ENCODE measurements at places on chromosomes 13 and 19.

- DNase-seq, result no peak
Observed at GRCh38 chr19:42242069-42242511, 312 bp downstream of the GSK3A start.

DNA sequence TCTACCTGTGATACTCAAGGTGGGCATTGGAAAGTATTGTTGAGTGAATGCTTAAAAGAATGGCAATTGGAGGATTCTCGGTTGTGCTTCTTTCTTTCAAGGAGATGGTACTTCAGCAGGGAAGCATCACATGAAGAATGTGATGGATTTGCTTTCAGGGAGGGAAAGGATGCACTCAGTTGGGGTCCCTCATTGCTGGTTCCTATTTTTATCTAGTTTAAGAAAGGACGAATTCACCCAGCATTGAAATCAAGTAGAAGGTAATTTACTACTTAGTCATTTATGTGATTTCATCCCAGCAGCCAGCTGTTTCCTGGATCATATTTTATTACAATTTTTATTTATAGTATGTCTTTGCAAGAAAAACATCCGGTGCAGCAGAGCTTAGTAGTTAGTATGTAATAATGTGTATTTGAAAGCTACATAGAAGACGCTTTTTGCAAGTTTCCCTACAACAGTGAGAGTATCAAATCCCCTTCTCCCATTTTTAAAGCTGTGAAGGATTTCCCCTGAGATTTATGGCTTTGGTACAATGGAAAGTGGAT, 417.9 kb downstream of the GPC5 start:
- no peak for DNase-seq

DNA sequence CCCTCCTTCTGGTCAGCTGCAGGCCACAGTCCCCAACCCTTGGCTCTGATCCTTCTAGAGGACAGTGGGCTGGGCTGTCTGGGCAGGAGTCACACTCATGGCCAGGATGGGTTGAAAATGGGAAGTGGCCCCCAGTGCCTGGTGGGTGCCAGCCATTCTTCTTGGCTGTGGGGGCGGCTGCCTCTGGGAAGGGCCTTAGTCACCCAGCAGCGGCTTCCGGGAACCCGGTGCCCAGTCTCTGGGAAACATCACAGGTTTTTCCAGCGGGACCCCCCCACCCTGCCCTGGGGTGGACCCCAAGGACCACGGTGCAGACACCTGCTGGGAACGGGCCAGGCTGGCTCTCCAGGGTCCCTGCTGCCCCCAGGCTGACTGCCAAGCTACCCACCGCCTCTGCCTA, 27.3 kb upstream of the SLC7A10 start:
- no peak for DNase-seq

- no peak for DNase-seq
Observed at GRCh38 chr19:15464394-15465385, at the start of gene RASAL3. Gene RASAL3, minus strand, starts transcription at chr19:15464544. Its CDS starts 186 bp downstream, at chr19:15464358.

- DNase-seq, result peak; percentile 24
Observed at GRCh38 chr19:1657746-1658145, 5.3 kb upstream of the TCF3 start.

GRCh38 chr13:99363949-99364348, 56.8 kb upstream of the GPR183 start:
- DNase-seq, result no peak

DNA sequence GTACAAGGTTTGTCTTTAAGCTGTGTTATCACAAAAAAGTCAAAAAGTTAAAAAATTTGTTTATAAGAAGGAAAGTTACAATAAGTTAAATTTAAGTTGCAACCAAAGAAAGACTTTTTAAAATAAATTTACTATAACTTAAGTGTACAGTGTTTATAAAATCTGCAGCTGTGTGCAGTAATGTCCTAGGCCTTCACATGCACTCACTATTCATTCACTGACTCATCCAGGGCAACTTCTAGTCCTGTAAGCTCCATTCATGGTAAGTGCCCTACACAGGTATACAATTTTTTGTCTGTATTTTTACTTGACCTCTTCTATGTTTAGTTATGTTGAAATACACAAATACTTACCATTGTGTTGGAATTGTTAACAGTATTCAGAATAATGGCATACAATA, 667.9 kb upstream of the SLITRK5 start:
- DNase-seq, result no peak

DNA sequence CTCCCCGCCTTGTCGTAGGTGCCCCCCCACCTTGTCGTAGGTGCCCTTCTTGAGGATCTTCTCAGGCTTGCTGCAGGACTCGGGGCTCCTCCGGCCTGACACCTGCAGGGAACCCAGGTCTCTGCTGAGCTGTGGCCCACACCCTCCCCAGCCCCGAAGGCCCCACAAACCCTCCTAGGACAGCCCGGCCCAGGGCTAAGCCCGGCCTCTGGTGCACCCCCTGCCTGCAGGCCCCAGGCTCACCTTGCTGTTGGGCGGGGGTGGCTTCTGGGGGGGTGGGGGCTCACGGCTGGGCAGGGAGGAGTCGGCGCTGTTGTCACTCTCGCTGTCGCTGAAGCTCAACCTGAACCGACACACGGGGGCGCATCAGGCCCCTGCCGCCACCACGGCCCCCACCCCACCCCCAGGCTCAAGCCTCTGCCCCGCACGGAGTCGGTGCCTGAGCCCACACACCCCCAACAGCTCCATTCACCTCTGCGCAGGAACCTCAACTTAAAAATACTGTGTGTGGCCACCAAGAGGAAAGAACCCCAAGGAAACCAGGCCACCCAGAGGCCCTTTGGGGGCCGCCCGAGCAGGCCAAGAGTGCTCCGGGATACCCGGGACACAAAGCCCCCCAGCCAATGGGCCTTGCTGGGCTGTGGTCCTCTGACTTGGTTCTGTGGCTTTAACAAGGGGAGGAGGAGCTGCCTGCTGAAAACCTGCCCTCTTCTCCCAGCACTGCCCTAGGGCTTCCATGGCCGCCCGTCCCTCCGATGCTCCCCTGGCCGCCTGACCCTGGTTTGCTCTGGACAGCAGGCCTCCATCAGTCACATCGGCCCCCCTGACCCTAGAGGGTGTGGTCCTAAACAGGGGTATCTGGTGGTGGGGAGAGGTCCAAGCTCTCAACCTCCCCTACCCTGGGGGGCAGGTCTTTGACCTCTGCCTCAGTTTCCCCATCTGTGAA, 65.8 kb downstream of the MLLT1 start:
- DNase-seq, result no peak

DNA sequence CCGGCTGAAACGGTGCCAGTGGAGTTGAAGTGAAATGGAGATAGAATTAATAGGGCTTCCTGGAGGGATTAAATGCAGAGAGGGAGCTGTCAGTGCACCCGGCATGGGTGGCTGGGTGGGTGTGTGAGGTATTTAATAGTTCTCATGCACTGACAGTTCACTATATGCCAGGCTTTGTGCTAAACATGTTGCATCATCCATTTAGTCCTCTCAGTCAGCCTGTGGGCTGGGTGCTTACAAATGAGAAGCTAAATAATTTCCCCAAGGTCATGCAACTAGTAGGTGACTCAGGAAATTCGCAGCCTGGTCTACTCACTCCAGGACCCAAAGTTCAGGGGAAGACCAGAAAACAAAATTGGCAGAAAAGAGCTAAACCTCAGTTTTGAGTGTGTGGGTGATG, 63.5 kb upstream of the SPATA13 start:
- DNase-seq, result peak; percentile 57

DNA sequence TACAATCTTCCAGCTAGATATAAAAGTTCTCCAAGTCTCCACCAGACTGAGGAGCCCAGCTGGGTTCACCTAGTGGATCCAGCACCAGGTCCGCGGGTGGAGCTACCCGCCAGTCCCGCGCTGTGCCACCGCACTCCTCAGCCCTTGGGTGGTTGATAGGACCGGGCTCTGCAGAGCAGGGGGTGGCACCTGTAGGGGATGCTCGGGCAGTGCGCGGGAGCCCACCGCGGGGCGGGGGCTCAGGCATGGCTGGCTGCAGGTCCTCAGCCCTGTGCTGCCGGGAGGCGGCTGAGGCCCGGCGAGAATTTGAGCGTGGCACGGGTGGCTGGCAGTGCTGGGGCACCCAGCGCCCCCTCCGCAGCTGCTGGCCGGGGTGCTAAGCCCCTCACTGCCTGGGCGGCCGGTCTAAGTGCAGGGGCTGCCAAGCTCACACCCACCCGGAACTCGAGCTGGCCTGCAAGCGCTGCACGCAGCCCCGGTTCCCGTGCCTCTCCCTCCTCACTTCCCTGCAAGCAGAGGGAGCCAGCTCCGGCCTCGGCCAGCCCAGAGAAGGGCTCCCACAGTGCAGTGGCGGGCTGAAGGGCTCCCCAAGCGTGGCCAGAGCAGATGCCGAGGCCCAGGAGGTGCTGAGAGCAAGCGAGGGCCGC, 542.8 kb upstream of the PCDH9 start:
- DNase-seq, result no peak

DNA sequence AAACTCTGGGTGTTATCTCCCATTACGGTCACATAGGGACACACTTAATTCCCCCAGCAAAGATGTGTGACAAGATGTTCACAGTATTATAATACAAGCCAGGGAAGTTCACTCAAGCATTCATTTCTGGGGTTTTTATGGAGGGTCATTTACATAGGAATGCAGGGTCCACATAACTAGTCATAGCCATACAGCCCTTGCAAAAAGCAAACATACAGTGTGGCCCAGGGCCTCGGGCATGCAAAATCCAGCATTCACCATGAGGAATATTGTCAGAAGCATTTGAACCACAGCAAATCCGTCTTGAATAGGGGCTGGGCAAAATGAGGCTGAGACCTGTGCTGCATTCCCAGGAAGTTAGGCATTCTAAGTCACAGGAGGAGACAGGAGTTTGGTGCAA, 13.0 kb upstream of the ZNF460 start:
- DNase-seq, result peak; percentile 71

DNA sequence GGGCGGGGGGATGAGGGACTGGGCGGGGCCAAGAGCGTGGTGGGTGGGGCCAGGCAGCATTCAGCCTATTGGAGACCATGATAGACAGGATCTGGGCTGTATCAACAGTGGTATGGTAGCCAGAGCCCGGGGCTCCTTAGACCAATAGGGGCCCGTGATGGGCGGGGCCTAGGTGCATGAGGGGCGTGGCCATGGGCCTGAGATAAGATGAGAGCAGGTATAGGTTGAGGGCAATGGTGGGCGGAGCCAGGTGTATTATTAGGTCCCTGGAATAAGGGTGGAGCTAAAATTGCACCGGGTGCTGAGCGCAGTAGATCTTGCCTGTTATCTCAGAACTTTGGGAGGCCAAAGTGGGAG, 5.3 kb downstream of the ABCA7 start:
- peak; percentile 49 for DNase-seq

GRCh38 chr19:3682741-3683404, 17.4 kb downstream of the PIP5K1C start:
- no peak for DNase-seq

- DNase-seq, result no peak
Observed at GRCh38 chr19:32363175-32363574, 17.8 kb downstream of the ZNF507 start.

DNA sequence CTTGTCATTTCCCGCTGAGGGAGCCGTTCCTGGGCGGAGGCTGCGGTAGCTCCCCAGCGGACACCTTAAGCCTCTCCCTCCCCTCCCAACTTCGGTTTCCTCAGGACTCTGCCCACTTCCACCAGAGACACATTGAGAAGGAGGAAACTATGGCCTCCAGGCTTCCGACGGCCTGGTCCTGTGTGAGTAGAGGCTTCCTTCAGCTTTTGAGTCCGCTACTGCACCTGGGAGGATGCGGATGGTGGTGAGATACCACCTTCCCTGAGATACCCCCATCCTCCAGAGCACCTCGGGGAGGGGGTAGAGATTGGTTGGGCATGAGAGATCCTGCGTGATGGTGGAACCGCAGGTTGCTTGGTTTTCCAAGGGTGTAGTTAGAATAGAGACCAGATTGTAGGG, 955 bp downstream of the ZNF274 start:
- no peak for DNase-seq

DNA sequence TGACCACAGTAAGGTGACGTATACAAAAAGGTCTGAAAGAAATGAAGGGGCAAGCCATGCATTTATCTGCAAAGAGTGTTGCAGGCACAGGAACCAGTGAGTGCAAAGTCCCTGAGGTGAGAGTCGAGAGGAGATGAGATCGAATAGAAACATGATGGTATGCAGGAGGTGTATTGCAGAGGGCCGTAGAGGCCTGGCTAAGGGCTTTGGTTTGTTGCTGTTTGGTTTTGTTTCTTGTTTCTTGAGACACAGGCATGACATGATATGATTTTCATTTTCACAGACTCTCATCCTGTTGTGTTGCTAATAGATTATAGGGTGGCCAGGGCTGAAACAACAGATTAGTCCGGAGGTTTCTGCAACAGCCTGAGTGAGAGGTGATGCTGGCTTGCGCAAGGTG, 80.4 kb downstream of the HSPH1 start:
- no peak for DNase-seq

DNA sequence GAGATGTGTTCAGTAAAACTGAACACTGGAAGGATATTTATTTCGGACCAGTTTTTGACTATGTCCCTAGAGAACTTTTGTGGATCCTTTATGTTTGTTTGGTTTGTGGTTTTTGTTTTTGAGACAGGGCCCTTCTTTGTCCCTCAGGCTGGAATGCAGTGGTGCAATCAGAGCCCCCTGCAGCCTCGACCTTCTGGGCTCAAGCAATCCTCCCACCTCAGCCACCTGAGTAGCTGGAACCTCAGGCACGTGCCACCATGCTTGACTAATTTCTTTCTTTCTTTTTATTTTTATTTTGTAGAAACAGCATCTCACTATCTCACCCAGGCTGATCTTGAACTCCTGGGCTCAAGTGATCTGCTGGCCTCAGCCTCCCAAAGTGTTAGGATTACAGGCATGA, 955 bp upstream of the ZNF709 start:
- peak; percentile 13 for DNase-seq

GRCh38 chr19:21587117-21587461, 81.7 kb downstream of the ZNF429 start:
- no peak for DNase-seq

DNA sequence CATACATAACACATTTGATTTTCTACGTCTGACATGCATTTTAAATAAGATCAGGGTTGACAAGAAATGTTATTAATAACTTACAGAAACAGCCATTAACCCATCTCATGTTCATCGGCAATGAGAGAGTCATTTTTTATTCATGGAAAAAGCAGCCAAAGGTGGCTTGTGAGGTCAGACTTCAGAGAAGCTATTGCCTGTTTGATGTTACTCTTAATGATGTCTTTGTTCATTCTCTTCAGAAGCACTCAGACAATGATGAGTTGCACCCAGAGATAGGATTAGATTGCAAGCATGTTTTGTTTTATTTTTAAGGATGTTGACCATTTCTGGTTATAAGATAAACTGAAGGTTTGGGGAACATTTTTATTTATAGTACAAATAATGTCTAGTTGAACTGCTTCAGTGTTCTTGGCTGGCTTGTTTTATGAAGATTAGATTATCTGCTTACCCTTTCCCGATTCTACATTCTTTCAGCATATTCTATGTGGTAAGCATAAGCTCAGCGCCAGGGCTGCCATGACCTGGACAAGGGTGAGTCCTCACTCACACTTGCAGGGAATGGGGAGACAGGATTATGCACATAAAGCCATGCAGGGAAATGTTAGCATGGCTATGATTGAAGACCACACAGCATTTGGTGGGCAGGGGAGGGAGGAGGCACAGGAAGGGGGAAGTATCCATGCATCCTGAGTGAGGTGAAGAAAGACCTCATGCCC, 288.1 kb downstream of the MTUS2 start:
- no peak for DNase-seq

- DNase-seq, result no peak
Observed at GRCh38 chr13:38641164-38641948, 45.5 kb upstream of the FREM2 start.

GRCh38 chr19:55809381-55810058, 22.3 kb downstream of the NLRP11 start:
- DNase-seq, result peak; percentile 94
